Adrenal gland (tissue), 19 donors: ENCODE measurements at places on chromosomes 5 and 9. TPM values are rescaled to one million over a fixed set of nuclear protein-coding genes. Genes with fewer than 3 reads are reported as not detected.
A peak's percentile ranks its signal among the peaks of the same experiment; 100 is the strongest.

Gene CDH9
- total RNA-seq = not detected

- H3K27me3 ChIP-seq = no peaks in the 10 kb centered on the region
- H3K4me3 ChIP-seq = peak overlapping the region; percentile 29
- peak overlapping the region; percentile 86 for H3K27ac ChIP-seq
- no peaks in the 10 kb centered on the region for H3K36me3 ChIP-seq
- peak; percentile 78 for DNase-seq
- H3K4me1 ChIP-seq = peaks cover 22% of the 10 kb centered on the region
These were observed 709 bp downstream of the WHRN start for GRCh38 chr9:114504341-114505186.

DNA sequence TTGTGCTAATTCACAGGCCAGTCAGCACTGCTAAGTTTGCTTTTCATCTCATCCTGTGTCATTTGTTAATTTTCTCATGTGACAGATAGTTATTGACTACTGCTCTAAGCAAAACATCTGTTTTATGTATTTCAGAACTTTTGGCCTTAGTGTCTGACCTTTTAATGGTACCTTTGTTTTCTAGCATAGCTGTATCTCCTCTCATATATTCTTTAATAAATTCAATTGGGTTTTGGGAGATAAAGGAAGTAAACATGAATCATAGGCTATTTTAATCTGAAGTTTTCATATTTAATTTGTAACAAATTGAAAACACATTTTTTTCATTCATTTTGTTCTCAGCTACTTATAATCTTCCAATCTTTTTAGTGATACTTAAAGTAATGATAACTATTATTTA is 13.1 kb downstream of the NDUFAF2 start:
- H3K4me1 ChIP-seq = no peaks in the 10 kb centered on the region
- no peak overlapping the region for H3K27ac ChIP-seq
- no peaks in the 10 kb centered on the region for H3K27me3 ChIP-seq
- no peak for DNase-seq
- no peaks in the 10 kb centered on the region for H3K36me3 ChIP-seq

GRCh38 chr9:84668196-84669012 is 1.1 kb upstream of the NTRK2 start:
- H3K4me3 ChIP-seq = no peak overlapping the region
- H3K36me3 ChIP-seq = no peaks in the 10 kb centered on the region
- H3K27me3 ChIP-seq = peaks cover 25% of the 10 kb centered on the region
- no peaks in the 10 kb centered on the region for H3K4me1 ChIP-seq
- DNase-seq = peak; percentile 29
- no peak overlapping the region for H3K27ac ChIP-seq

Gene PRSS3
- 2.6 TPM for total RNA-seq

Gene DNAH5
- 0.06 TPM for total RNA-seq

GRCh38 chr5:153938191-153938842 is 100.4 kb downstream of the FAM114A2 start:
- no peak overlapping the region for H3K4me3 ChIP-seq
- H3K4me1 ChIP-seq = no peaks in the 10 kb centered on the region
- DNase-seq = no peak
- no peaks in the 10 kb centered on the region for H3K27me3 ChIP-seq
- no peaks in the 10 kb centered on the region for H3K36me3 ChIP-seq

- H3K4me1 ChIP-seq = no peaks in the 10 kb centered on the region
- H3K36me3 ChIP-seq = no peaks in the 10 kb centered on the region
- no peak overlapping the region for H3K27ac ChIP-seq
These were observed 182.1 kb upstream of the TRIM32 start for GRCh38 chr9:116504893-116505480.

GRCh38 chr5:322281-322941 is 897 bp downstream of the AHRR start:
- H3K36me3 ChIP-seq = no peaks in the 10 kb centered on the region
- peaks cover 6% of the 10 kb centered on the region for H3K4me1 ChIP-seq
- no peak overlapping the region for H3K27ac ChIP-seq
- no peak overlapping the region for H3K4me3 ChIP-seq
- peaks cover 18% of the 10 kb centered on the region for H3K27me3 ChIP-seq
- no peak for DNase-seq

GRCh38 chr9:23717505-23717904 is 108.5 kb downstream of the ELAVL2 start:
- DNase-seq = no peak
- H3K27ac ChIP-seq = no peak overlapping the region
- no peak overlapping the region for H3K4me3 ChIP-seq
- no peaks in the 10 kb centered on the region for H3K36me3 ChIP-seq
- H3K27me3 ChIP-seq = no peaks in the 10 kb centered on the region

Gene FASTKD3
- 16.8 TPM for total RNA-seq

Gene SLC25A2
- 0.54 TPM for total RNA-seq

Gene SLC6A3
- not detected for total RNA-seq

Gene LIFR
- total RNA-seq = 61.1 TPM

DNA sequence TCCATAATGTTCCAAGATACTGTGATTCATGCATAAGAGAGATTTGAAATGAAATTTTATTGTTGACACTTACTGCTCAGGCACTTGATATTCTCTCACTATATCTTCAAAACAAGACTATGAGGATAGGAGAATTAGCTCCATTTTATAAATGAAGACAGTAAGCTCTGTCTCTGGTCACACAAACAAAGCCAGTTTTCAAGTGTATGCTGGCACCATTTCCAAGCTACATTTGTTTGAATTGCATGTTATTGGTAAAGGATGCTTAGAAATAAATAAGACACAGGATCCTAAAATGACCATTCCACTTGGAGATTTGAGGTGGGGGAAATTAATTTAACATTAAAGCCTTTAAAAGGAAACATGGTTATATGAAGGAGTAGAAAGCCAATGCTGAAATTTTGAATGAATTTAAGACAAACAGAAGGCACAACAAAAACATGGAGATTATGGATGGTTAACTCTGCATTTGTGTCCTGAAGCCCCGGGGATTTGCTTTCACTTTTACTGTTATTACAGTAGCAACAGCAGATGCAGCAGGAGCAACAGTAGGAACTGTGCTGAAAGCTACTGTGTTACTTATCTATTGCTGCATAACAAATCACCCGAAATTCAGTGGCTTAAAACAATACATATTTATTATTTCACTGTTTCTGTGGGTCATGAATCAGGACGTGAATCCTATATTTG is 79.7 kb upstream of the ASTN2 start:
- no peak overlapping the region for H3K27ac ChIP-seq
- no peak for DNase-seq
- no peaks in the 10 kb centered on the region for H3K27me3 ChIP-seq
- H3K4me3 ChIP-seq = no peak overlapping the region
- no peaks in the 10 kb centered on the region for H3K4me1 ChIP-seq

DNA sequence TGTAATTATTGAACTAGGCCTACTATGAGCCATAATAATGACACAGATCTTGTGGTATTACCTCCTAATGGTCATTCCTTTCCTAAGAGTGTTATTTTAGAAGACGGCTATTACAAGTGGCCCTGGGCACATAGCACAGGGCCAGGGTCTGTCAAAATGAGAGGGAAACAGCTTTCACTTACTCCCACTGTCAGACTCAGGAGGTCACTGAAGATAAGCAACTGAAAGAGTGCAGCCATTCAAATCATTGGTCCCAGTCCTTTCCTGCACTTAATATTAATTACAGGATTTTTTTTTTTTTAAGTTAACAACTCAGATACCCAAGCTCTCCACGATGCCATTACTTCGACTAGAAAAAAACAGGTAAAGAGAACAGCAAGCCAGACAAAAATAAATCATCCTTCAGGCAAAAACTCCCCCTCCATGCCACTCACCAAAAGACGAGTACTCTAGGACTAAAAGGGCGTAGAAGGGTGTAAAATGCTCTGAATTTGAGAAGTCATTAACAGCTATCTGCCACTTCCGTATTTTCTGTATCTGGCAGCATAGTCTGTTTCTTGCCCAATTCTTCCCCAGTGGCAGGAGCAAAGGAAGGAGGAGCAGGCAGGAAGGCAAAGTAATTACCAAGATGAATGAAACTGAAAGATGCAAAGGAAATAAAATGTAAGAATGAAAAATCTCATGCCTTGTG is 87.4 kb downstream of the ZNF608 start:
- no peak for DNase-seq
- H3K27me3 ChIP-seq = no peaks in the 10 kb centered on the region
- peaks cover 51% of the 10 kb centered on the region for H3K4me1 ChIP-seq
- no peak overlapping the region for H3K27ac ChIP-seq
- no peak overlapping the region for H3K4me3 ChIP-seq
- H3K36me3 ChIP-seq = no peaks in the 10 kb centered on the region

GRCh38 chr5:134227776-134228175 is 1.9 kb upstream of the PPP2CA start:
- H3K4me3 ChIP-seq = no peak overlapping the region
- H3K36me3 ChIP-seq = no peaks in the 10 kb centered on the region
- H3K27ac ChIP-seq = no peak overlapping the region
- no peak for DNase-seq
- no peaks in the 10 kb centered on the region for H3K27me3 ChIP-seq

Gene IFNE
- not detected for total RNA-seq

Gene MIER3
- 24.5 TPM for total RNA-seq

DNA sequence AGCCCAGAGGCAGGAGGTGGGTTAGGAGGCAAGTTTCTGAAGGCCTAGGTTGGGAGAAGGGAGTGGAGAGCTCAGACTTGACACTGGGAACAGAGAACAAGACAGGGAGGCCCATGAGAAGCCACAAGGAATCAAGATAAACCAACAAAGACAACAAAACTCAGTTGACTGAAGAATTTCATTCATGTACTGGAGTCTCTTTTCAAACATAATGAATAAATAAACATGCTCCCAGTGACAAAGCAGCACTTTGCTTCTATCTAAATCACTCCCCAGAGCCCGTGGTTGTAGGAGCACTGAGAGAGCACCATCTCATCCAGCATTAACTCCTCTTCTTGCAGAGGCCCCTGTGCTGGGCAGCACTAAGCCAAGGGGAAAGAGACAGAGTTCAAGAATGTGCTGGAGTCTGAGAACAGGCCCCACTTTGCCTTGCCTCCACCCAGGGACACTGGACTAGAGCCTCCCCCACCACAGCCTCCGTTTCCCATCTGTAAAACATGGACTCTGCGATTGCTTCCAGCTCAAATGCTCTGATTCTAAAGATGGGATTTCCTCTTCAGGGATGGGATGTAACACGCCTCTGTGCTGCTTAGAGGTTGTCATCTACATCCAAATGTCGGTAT is 282.0 kb downstream of the SPOCK1 start:
- peaks cover 7% of the 10 kb centered on the region for H3K4me1 ChIP-seq
- DNase-seq = no peak
- H3K4me3 ChIP-seq = no peak overlapping the region

- H3K27ac ChIP-seq = no peak overlapping the region
- H3K4me1 ChIP-seq = no peaks in the 10 kb centered on the region
- peaks cover 34% of the 10 kb centered on the region for H3K36me3 ChIP-seq
- H3K4me3 ChIP-seq = no peak overlapping the region
- DNase-seq = no peak
These were observed 21.4 kb upstream of the CCNO start for GRCh38 chr5:55254802-55255201.

GRCh38 chr5:172706796-172707195 is 64.2 kb downstream of the DUSP1 start:
- no peaks in the 10 kb centered on the region for H3K4me1 ChIP-seq
- no peaks in the 10 kb centered on the region for H3K36me3 ChIP-seq
- no peaks in the 10 kb centered on the region for H3K27me3 ChIP-seq
- H3K4me3 ChIP-seq = no peak overlapping the region
- no peak for DNase-seq

GRCh38 chr5:78046006-78046405 is 248.5 kb downstream of the AP3B1 start:
- no peak overlapping the region for H3K27ac ChIP-seq
- no peaks in the 10 kb centered on the region for H3K27me3 ChIP-seq
- no peaks in the 10 kb centered on the region for H3K36me3 ChIP-seq
- no peaks in the 10 kb centered on the region for H3K4me1 ChIP-seq

GRCh38 chr5:160628619-160628968 is 206.9 kb downstream of the PTTG1 start:
- no peaks in the 10 kb centered on the region for H3K36me3 ChIP-seq
- H3K4me3 ChIP-seq = no peak overlapping the region
- H3K27me3 ChIP-seq = no peaks in the 10 kb centered on the region
- no peaks in the 10 kb centered on the region for H3K4me1 ChIP-seq

DNA sequence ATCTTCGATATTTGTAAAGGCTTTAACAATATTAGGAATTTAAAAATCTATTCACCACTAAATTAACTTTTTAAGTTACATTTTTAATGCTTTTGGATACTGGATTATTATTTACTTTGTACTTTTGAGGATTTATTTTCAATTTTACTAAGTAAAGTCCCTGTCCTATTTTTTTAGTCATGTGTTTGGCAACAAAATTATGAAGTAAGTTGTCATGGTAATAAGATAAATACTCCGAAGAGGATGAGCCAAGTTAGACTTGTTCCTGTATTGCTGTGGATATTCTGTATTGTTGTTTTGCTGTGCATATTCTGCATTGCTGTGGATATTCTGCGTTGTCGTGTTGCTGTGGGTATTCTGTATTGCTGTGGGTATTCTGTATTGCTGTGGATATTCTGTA is 210.1 kb downstream of the MTRR start:
- no peak overlapping the region for H3K27ac ChIP-seq
- H3K4me3 ChIP-seq = no peak overlapping the region
- no peaks in the 10 kb centered on the region for H3K27me3 ChIP-seq

GRCh38 chr5:142947427-142947709 is 177.2 kb downstream of the ARHGAP26 start:
- no peak overlapping the region for H3K4me3 ChIP-seq
- H3K36me3 ChIP-seq = no peaks in the 10 kb centered on the region
- no peak for DNase-seq
- no peaks in the 10 kb centered on the region for H3K4me1 ChIP-seq
- no peaks in the 10 kb centered on the region for H3K27me3 ChIP-seq

GRCh38 chr9:18159254-18159653 is 314.7 kb upstream of the ADAMTSL1 start:
- no peaks in the 10 kb centered on the region for H3K27me3 ChIP-seq
- H3K36me3 ChIP-seq = no peaks in the 10 kb centered on the region
- DNase-seq = no peak
- no peak overlapping the region for H3K4me3 ChIP-seq
- no peaks in the 10 kb centered on the region for H3K4me1 ChIP-seq
- no peak overlapping the region for H3K27ac ChIP-seq
